ENCODE measurements at places on chromosomes 11 and 22.

DNA sequence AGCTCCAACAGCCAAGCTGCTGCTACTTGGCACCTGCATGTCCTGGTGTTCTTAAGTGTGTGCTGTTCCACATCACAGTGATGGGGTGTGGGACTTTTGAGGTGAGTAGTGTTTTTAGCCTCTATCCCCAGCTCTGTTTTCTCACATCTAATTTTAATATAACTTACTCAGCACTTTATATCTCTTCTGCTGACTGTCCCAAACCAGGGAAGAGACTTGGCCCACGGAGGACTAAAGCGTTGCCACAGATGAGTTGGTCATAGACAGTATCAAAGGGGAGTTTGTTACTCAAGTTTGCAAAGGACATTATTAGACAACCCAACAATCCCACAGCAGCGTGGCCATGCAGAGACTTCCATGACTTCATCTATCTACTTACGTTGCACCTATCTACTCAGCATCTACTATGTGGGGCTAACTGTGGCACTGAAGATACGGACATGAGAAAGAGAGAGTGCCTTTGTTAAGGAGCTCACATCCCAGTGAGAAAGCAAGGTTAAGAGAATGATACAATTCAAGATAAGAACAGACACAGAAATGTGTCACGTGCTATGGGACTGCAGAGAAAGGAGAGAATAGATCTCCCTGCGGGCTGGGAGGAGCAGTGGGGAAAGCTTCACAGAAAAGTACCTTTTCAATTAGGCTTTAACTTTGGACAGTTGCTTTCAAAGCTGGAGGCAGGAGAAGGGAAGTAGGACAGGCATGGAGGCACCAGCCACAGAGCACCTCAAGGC, 82.4 kb downstream of the ME3 start:
- DNase-seq: no peak

DNA sequence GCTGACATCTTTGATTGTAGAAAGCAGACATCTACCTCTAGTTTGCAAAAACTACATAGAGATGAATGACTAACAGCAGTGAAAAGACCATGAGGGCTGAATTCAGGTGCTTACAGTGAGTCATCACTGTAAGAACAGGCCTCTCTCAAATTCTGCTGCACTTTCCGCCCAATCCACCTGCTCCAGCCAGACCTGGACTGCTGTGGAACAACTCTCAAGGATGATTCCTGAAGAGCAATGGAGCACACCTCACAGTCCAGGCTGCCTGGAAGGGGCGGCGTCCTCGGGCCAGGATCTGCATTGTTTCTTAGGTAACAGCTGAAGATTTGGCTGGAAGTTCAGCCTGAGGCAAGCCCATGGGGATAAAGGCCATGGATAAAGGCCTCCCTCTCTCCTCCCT, 15.1 kb downstream of the APOL2 start:
- no peak for DNase-seq

- DNase-seq: no peak
Observed at GRCh38 chr22:41919357-41920224, 4.7 kb upstream of the SHISA8 start.

GRCh38 chr22:38238519-38239071, 34.2 kb downstream of the TMEM184B start:
- DNase-seq: no peak

- DNase-seq: no peak
Observed at GRCh38 chr11:102322560-102322959, 5.3 kb downstream of the BIRC3 start.

DNA sequence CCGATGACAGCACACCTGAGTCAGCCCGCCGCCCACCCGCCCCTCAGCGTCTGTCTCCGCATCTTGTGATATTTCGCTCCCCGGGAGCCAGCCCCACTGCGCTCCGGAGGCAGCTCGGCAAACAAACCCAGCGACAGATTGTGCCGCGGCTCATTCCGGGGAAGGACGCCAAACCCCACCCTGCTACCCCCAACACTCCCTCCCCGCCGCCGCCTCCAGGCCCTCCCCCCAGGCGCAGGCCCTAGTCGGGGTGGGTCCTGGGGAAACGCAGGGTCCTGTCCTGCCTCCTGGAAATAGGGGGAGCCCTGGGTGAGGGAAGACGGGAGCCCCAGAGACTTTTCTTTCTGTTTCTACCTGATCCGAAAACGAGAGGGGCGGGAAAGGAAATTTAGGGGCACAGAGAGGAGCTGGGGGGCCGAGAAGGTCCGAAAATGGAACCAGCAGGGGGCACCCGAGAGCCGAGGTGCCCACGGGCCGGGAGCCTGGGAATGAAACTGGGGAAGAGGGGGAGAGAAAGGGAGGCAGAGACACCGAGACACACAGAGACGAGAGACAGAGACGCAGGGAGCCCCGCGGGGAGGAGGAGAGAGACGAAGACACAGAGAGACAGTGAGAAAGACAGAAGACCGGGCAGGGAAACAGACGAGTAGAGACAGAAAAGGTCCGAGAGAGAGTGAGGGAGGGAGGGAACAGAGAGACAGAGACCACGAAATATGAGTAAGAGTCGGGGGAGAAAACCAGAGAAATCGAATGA, 1.7 kb upstream of the RTN4RL2 start:
- DNase-seq: peak; percentile 92

- DNase-seq: no peak
Observed at GRCh38 chr22:22578702-22579424, 19.8 kb upstream of the PRAME start.

GRCh38 chr11:74069146-74070046, 60.5 kb upstream of the UCP3 start:
- DNase-seq: no peak

DNA sequence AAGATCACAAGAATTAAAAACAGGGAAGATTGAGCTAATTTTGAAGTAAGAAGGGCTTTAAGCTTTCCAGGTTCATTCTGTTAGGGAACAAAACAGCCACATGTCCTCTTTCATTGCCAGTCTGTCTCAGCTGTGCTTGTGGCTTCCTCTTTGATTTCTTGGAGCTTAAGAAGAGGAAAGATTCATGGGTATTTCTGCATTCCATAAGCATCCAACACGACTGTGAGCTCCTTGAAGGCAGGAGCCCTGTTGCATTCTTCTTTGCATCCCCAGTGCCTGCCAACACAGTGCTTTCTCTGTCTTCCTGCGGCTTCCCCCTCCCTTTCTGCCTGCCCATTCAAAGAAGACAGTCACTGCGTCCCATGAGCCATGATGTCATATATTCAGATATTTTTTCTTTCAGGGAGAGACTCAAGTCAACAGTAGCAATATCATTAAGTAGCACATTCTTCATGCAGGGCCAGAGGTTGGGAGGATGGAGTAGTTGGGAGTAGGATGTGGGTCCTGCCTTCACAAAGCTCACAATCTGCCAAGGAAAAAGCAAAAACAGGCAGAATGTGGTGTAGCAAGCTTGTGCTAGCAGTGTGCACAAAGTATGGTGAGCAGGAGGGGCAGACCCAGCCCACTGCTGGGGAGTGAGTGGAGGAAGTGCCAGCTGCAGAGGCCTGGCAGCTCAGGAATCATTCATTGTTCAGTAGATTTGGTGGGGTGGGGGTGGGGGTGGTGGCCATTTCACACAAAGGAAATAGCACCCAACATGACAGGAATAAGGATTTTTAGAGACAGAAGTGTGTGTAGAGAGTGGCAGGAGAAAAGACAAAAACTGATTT, 162.1 kb upstream of the RASSF10 start:
- DNase-seq: no peak

DNA sequence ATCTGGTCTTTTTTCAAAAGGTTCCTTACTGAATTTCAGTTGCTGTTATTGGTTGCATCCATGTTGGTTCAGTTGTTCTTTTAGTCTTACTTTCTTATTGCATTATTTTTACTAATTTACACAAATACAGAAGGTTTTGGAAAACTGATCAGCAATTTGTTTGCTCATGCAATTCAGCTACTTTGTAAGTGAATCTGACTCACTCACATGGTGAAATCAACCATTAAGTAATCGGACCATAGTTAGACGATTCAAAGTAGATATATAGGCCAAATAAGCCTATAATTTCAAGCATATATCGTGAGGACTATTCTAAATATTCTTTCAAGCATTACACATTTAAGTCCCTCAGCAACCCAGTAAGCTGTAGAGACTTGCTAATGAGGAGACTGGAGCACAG, 41.7 kb downstream of the CCDC83 start:
- DNase-seq: no peak

- DNase-seq: peak; percentile 13
Observed at GRCh38 chr22:21593406-21594232, 26.1 kb downstream of the UBE2L3 start.

- DNase-seq: peak; percentile 91
Observed at GRCh38 chr22:23263651-23264555, 83.6 kb downstream of the BCR start.

- no peak for DNase-seq
Observed at GRCh38 chr11:2194877-2195755, 23.5 kb upstream of the TH start.

- DNase-seq: no peak
Observed at GRCh38 chr11:9643751-9644150, 20.1 kb upstream of the SWAP70 start.

Measured in posterior cingulate gyrus (tissue), 11 donors.